ENCODE measurements at places on chromosomes 16 and 17.
A peak's percentile ranks its signal among the peaks of the same experiment; 100 is the strongest.

GRCh38 chr17:35612924-35613521 is 25.9 kb downstream of the AP2B1 start:
- DNase-seq, result peak; percentile 1

DNA sequence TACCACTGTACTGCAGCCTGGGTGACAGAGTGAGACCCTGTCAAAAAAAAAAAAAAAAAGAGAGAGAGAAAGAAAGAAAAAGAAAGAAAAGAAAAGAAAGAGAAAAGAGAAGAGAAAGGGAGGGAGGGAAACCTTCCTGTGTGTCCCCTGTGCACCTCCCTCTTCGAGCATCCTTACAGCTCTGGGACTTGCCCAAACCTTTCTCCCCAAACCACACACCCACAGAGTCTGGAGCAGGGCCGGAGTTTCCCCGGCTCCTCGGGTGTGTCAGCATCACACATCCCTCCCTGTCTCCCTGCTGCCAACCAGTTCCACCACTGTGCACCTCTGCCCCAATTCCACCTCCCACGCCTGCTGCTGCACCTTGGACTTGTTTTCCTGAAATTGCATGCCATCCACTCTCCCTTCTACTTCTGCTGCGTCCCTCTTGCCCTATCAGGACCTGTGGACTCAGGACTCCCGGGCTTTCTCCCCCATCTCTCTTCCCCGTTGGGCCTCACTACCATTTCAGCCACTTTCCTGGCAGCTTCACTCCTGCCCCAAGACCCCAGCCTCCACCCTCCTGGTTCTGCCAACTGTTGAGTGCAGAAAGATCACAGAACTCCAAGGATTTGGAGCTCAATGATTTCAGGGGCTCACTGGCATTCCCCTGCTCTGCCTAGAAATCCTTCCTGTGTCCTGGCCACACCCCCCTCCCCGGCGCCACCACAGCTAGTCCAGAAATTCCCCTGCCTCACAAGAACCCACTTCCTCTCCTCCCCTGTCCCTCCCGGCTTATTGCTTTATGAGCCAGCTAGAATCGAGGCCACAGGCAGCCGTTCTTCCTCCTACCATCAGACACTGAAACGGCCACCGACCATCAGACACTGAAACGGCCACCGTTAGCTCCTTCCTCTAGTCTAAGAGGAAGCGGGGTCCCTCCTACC is 3.7 kb upstream of the CDK3 start:
- no peak for DNase-seq

- DNase-seq, result no peak
Observed at GRCh38 chr17:7633093-7633492, 3.2 kb downstream of the SHBG start.

GRCh38 chr16:83031524-83031923 is 404.8 kb downstream of the CDH13 start:
- DNase-seq, result peak; percentile 32

DNA sequence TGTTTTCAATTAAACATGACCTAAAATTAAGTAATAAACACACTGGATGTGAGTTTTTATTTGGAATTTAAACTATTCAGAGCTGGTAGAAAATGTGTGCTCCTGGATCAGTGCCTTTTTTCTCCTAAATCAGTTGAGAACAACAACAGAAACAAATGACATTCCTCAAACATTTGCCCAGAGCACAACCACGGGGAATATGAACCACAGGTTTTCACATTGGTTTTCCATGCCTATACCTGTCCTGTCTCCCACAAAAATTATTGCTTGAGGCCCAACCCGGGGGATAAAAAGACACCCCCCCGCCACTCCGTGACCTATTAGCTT is 6.8 kb downstream of the HSBP1 start:
- no peak for DNase-seq

DNA sequence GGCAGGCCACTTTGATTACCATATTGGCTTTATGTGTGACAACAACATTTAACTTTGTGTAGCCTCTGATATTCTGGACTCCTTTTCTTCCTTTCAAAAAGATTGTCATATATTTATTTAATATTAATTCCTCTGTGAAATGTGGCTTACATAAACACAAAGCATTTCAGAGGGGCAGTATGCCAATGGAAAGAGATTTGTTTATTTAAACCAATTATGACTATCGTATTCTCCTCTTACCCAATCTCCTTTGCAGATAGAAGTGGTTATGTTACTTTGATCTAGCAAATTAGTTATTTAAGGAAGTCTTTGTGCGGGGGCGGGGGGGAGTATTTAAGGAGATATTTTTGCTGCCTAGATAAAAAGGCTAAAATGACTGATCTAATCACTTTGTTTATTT is 573.7 kb upstream of the KIF2B start:
- no peak for DNase-seq

- no peak for DNase-seq
Observed at GRCh38 chr17:40568074-40568836, 3.0 kb upstream of the CCR7 start.

DNA sequence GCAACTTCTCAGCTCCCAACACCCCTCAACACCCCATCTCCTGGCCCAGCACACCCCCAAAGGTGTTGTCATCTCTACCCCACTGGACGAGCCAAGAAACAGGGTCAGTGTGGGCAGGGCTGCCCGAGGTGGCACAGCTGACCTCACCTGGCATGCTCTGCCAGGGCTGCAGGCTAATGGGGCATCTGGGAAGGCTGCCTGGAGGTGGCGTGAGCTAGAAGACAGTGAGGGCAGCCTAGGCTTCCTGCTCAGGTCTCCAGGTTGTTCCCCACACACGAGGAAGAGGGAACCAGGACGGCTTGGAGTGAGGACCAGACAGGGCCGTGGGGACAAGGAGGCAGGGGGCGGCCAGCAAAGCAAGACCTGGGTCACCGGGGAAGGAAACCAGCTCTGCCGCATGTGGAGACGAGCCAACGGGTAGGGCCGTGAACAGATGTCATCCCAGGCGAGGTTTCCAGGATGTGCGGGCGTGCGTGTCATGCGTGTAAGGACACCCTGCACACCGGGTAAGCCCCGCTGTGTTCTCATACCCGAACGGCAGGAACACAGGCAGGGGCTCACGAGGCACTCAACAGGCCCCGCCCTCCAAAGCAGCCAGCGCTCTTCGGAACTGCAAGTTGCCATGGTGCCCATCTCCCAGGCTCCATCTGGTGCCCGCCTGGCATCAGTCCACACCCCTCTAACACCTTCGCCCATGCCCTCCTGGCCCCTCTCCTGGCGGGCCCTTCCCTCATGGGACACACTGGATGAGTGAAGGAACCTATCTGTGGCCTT is 29.6 kb upstream of the PVALEF start:
- no peak for DNase-seq

GRCh38 chr16:51045186-51045585 is 105.9 kb downstream of the SALL1 start:
- DNase-seq, result no peak

GRCh38 chr17:82848022-82848592 is 8.3 kb upstream of the ZNF750 start:
- peak; percentile 39 for DNase-seq

DNA sequence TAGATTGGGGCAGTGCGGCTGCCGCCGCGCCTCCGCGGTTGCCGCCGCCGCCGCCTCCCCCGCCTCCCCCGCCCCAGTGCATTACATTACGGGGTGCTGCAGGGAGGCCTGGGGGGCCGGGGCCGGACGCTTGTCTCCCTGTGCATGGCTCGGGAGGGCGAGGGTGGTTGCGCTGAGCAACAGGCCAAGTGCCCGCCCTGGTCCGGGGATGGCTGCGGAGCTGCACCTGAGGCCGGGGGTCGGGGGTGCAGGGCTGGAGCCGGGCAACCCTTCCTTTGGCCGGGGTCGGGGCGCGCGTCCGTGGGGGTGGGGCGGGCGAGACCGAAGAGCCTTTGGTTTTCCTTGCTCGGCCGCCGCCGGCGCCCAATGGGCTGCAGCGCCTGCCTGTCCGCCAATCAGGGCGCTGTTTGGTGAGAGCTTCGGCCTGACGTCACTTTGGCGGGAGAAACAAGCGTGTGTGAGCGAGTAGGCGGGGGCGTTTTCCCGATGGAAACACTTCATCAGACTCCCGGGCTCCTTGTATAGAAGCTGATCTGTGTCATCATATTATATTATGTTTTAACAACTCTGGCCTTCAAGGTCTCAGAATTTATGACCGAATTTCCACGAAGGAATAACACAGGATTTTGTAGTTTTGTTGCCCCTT is 941 bp upstream of the FBXL20 start:
- peak; percentile 33 for DNase-seq

GRCh38 chr17:66976781-66977201 is 12.3 kb downstream of the CACNG4 start:
- no peak for DNase-seq

- DNase-seq, result no peak
Observed at GRCh38 chr17:31754239-31754945, 104.7 kb downstream of the COPRS start.

- DNase-seq, result no peak
Observed at GRCh38 chr17:42522798-42523278, 13.2 kb upstream of the NAGLU start.

GRCh38 chr16:47523342-47524006 is 62.3 kb downstream of the PHKB start:
- no peak for DNase-seq

DNA sequence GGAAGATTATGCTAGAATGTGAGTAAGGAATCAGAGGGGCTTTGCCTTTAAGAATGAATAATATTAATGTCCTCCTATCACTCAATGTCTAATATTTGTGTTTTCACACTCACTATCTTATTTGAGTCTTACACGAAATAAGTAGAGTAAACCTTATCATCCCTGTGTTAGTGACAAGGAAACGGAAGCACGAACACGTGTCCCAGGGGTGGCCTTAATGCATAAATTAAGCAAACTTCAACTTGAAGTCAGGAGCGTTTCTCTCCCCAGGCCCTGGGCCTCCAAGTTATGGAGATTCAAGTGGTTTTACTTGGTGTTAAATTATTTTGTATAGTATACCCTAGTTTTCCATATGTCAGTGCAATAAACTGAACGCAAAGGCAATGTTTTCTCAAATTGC is 96.0 kb downstream of the WDR59 start:
- no peak for DNase-seq

- DNase-seq, result no peak
Observed at GRCh38 chr16:84416407-84417321, 48.3 kb downstream of the ATP2C2 start.

GRCh38 chr16:14608111-14608566 is 21.9 kb downstream of the PARN start:
- no peak for DNase-seq

DNA sequence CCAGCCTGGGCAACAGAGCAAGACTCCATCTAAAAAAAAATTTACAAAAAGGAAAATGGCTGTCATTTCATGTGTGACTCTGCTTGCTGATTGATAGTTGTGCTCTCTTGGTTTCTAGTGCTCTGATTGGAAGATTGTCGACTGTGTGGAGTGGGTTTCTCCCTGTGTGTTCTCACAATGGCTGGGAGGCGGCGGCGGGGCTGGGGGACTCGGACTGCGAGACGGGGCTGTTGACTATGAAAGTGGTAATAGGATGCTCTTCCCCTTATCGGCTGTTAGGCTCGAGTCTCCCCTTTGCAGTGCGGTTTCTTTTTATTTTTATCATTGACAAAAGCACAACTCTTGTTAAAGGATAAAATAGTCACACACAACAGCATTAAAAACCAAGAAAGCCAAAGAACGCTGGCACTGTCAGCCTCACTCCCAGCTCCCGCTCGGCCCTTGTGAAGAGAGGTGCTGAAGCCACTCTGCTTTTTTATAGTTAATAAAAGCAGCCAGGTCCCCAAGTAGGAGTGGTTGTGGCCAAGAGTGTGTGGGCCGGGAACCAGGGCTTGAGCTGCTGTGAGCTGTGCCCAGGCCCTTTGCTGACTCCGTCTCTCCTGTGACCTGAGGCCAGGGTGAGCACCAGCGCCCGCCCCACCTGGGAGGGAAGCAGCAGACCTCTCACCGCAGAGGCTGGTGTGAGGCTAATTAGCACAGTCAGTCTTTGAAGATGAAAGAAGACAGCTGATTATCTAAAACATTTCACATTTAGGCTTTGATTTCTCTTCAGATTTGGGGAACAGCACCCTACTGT is 36.5 kb downstream of the TBCD start:
- DNase-seq, result no peak

GRCh38 chr17:43816336-43817320 is 16.3 kb downstream of the MPP3 start:
- no peak for DNase-seq

GRCh38 chr16:78364556-78364880 is 265.1 kb downstream of the WWOX start:
- no peak for DNase-seq

- DNase-seq, result no peak
Observed at GRCh38 chr16:89297156-89297874, 79.8 kb downstream of the ZNF778 start.

DNA sequence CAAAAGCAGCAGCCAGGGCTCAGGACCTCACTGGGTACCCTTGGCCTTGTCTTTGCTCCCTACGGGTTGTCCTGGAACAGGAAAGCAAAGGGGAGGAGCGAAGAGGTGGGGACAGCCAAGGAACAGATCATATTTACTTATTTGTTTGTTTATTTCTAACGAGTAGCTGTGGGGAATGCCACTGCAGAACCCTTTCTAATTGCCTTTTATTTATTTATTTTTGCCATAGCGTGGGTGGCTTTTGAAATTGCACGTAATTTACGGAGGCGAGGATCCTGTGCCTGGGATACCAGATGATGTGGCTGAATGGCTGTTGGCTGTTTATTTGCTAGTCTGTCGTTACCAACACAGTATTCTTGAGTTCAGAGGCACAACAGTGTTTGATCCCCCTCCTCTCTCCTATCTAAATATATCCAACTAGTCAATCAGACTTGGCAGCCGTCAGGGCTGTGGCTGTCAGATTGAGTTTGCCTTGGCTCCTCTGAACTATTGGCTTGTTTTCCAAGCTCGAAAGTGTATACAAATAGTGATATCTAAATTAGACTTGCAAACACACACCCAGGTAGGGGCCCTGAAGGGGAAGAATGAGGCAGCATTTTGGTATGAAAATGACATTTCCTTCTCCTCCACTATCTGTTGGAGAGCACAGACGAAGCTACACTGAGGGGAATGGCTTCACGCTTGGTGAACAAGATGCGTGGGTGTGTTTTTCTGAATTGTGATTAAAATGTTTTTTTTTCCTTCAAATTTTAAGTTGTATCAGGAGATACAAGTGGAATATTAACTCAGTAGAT is 110.4 kb downstream of the MSI2 start:
- DNase-seq, result peak; percentile 86

DNA sequence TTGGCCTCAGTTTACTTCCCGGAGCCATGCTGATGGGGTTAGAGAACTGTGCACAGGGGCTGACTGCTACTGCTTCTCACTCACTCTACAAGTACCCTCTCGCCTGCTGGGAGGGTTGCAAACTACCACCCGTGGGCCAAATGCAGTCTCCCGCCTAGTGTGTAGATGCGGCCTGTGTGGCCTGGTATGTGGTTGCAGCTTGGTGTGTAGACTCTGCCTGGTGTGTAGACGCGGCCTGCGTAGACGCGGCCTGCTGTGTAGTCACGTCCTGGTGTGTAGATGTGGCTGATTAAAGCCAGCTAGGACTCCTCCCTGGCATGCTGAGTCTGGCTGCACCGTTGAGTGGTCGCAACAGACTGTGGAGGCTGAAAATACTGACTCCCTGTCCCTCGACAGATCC is 7.3 kb downstream of the CANT1 start:
- DNase-seq, result no peak

Data from NCI-H2029 treated with DMSO at 0.1 percent for 48 hours (cell line).